ENCODE measurements at places on chromosomes 1 and 21.

DNA sequence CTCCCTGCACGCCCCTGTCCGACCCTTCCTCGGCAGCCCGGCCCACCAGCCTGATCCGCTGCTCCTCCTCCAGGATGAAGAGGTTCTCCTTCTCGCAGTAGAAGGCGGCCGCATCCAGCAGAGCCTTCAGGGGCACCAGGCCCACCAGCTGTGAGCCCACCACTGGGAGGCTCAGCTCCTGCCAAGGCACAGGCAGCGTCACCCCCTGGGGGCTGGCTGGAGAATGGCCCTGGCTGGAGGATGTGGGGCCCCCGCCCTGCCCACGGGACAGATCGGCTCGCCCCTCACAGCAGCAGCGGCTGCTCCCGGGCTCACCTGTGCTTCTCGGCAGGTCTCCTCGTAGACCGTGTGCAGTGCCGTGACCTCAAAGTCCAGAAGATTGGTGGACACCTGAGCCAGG, 5.3 kb downstream of the FTCD start:
- no peak for DNase-seq

DNA sequence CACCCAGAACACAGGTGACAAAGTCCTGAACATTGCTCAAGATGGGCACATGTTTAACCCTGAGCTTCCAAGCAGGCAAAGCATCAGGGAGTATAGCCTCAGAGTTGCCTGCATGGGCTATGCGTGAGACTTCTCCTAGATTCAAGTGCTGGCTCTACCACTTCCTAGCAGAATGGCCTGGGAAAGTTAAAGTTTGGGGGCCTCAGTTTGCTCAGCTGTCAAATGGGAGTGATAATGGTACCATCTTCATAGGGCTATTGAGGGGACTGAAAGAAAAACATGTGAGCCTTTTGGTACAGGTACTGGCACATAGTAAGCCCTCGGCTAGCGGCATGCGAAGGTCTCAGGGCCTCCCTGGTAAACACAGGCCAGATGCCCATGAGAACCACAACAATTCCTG, 28.0 kb upstream of the SMIM12 start:
- no peak for DNase-seq

DNA sequence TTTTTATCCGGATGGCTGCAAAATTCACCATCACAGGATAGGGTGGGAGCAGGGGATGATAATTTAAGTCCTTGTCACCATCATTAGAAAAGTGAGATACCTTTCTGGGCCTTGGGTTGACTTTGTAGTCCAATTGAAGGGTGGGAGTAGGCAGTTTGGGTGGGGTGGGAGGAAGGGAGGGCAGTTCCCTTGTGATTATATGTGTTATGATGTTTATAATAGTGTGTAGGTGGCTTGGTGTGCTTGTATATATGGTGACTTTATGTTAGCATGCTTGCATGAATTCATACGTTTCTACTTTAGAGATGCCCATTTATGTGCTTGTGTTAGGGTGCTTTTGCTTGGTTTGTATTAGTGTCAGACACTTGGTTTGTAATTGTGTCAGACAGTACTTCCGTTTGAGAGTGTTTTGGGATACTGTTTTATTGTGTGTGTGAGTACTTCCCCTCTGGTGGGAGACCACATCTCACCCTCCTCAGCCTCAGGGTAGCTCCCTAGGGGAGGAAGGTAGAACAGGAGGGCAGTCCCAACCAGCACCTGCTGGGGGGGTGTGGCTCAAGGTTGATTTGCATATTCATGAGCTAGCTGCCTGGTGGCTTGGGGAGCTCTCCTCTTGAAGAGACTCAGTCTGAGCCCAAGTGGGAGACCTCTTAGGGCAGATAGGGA, 6.3 kb upstream of the POU3F1 start:
- DNase-seq: no peak

DNA sequence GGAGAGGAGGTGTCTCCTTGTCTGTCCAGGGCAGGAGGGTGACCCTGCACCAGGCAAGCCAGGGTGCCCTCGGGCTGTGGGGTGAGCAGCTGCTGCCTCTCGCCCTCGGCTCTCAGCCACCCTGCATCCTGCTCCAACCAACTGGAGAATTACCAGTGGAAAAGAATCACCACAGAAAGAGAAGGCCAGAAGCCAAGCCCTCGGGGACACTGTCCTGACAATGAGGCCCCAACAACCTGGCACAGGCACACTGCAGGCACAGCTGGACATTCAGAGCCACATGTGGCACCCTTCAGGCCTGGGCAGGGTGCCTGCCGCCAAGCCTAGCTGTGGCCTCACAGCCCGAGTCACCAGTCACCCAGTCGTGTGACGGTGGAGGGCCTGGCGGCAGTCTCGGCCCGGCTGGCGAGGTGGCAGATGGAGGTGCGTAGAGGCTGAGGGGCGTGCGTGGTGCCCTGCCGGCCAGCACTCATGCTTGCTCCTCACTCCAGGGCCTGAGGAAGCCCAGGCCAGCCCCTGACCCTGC, 12.0 kb downstream of the MEGF6 start:
- DNase-seq: no peak

GRCh38 chr1:235045921-235046601, 82.6 kb downstream of the TOMM20 start:
- DNase-seq: no peak

DNA sequence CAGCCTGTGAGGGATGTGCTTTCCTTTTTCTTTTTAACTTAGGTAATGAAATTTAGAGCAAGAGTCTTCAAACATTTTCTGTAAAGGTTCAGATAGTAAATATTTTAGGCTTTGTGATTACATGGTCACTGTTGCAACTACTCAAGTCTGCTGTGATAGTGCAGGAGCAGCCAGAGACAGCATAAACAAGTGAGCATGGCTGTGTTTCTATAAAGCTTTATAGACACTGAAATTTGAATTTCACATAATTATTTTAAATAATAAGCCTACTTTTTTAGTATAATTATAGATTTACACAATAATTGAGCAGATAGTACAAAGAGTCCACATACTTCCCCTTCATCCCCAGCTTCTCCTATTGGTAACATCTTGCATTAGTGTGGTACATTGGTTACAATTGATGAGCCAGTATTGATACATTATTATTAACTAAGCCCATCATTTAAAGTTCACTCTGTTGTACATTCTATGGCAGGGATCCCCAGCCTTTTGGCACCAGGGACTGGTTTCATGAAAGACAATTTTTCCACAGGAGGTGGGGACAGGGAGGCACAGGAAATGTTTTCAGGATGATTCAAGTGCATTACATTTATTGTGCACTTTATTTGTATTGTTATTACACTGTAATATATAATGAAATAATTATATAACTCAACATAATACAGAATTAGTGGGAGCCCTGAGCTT, 3.0 kb downstream of the ATF6 start:
- no peak for DNase-seq

GRCh38 chr1:116570358-116571214, at the start of gene CD58:
Gene CD58, minus strand, starts transcription at chr1:116571026. Its CDS starts 54 bp downstream, at chr1:116570972.
- peak; percentile 62 for DNase-seq

GRCh38 chr1:154629061-154629674, 21.2 kb upstream of the ADAR start:
- no peak for DNase-seq

GRCh38 chr1:168391851-168392681, 111.4 kb downstream of the TBX19 start:
- DNase-seq: no peak

DNA sequence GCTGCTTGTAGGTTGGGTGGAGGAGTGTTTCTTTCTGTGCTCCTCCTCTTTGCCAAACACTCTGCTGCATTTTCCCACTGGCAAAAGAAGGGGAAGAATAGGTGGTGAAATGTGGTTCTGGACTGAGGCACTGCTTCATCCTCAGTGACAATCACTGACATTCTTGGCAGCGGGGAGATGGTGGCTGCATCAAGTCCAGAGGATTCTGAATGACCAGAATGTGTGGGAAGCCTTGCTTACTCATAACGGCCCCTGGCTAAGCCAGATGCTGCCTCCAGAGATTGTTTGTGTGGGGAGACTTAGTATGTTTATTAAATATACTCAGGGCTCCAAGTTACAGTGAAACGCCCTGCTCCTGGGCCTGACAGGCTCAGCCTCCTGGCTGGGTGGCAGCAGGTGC, 160.3 kb downstream of the CACNA1E start:
- DNase-seq: no peak

- DNase-seq: no peak
Observed at GRCh38 chr1:180366371-180367068, 135.9 kb downstream of the ACBD6 start.

- no peak for DNase-seq
Observed at GRCh38 chr1:80359666-80360065, 1353.1 kb upstream of the ADGRL4 start.

- DNase-seq: no peak
Observed at GRCh38 chr1:22860883-22861385, 111.7 kb downstream of the LACTBL1 start.

DNA sequence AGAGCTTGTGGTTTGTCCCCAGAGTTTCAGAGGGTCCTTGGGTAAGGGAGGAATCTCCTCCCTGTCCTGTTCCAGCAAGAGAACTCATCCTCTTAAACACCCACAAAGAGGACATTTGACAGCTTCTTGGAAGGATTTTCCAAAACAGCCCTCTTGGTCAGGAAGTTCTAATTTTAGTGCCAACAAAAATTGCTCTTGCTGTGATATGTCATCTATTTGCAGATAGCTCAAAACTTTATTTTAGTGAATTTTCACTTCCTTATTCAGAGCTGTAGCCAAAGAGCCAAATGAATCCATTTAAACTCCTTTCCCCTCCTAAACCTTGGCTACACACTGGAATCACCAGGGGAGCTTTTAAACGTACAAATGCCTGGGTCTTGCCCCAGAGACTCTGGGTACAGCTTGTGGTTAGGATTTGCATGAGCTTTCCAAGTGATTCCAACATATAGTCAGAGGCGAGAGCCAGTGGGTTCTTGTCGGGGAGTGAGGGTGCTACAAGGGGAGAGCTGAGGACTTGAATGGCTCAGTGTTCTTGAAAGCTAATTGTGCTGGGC, 11.8 kb upstream of the RASSF5 start:
- DNase-seq: no peak

DNA sequence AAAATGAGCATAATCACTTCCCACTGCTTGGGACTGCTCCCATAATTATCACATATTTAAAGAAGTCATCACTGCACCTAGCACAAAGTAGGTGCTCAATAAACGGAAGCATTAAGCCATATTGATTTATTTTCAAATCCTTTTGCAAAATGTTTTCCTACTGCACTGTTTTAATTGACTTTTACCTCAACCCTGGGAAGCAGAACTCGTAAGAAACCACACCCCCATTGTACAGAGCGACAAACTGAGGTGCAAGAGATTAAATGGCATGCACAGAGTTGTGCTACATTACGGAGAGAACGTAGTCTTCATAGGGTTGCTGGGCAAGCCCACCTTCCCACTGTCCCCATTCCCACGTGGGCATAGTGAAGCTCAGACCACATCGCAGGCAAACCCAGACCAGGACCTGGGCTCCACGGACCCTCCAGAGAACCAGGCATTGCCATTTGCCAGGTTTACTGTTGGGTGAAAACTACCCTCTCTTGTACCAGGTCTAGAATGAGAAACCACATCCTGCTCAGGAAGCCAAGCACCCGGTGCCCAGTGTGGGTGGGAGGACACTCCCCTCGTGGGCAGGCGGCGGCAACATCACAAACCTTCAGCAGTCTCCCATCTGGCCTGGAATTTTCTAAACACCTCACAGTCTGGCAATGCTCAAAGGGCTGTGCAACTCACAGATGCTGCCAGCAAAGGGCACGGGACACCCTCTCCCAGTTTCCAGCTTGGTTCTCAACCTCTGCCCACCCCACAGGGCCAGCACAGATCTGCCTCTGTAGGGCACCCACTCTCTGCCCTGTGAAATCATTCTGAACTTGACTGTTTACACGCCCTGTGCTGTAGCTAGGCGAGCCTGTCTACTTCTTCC, 8.2 kb downstream of the IFFO2 start:
- DNase-seq: no peak

GRCh38 chr1:26021647-26022403, at the start of gene EXTL1:
Gene EXTL1, plus strand, starts transcription at chr1:26021775. Its CDS starts 872 bp downstream, at chr1:26022647.
- DNase-seq: no peak

DNA sequence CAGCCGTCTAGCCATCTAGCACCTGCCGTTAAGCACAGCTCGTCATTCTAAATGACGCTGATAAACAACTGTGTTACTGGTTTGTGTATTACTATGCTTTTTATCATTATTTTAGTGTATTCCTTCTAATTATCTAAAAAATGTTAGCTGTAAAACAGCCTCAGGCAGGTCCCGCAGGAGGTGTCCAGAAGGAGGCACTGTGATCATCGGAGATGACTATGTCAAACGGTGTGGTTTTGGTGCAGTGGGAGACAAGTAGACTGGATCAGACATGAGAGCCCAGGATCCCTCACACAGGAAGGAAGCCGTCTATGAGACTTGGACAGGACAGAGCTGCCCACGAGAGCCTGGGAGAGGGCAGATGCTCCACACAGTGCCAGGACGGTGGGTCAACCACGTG, 55.3 kb upstream of the COL6A1 start:
- DNase-seq: no peak

GRCh38 chr1:222071387-222071786, 329.5 kb upstream of the DUSP10 start:
- DNase-seq: no peak

GRCh38 chr1:206809504-206810084, 37.3 kb upstream of the IL10 start:
- DNase-seq: no peak

DNA sequence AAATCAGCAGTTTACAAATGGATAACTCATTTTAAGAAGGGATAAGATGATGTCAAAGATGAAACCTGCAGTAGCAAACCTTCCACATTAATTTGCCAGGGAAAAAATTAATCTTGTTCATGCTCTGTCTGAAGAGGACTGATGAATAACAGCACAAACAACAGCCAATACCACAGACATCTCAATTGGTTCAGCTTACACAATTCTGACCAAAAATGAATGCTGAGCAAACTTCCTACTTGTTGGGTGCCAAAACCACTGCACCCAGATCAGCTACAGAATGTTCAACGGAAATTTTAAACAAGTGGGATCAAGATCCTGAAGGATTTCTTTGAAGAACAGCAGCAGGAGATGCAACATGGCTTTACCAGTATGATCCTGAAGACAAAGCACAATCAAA, 98.3 kb downstream of the COQ8A start:
- DNase-seq: no peak

GRCh38 chr1:86965827-86966182, 51.4 kb downstream of the HS2ST1 start:
- no peak for DNase-seq

- no peak for DNase-seq
Observed at GRCh38 chr1:183831311-183831710, 26.4 kb downstream of the RGL1 start.

DNA sequence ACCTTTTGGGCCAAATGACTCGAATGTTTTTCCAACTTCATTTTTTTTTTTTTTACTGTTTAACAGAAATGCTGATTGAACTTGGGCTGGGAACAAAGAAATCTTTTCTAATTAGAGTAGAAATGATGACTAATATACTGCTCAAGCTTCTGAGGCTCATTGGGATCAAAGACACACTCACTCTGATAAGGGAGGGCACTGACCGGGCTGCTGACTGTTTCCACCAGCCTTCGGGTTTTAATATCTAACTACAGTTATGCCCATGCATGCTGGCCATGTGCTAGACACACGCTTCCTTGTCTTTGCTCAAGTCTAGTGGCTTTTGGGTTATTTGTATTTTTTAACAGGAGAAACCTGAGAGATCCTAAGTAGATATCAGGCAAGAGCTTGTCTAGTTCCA, 16.8 kb downstream of the ZBTB18 start:
- DNase-seq: no peak

- DNase-seq: no peak
Observed at GRCh38 chr1:63190171-63190570, 132.2 kb upstream of the FOXD3 start.
